Hematopoietic multipotent progenitor cell (in vitro differentiated cells): ENCODE measurements at places on chromosomes 6 and 20.

DNA sequence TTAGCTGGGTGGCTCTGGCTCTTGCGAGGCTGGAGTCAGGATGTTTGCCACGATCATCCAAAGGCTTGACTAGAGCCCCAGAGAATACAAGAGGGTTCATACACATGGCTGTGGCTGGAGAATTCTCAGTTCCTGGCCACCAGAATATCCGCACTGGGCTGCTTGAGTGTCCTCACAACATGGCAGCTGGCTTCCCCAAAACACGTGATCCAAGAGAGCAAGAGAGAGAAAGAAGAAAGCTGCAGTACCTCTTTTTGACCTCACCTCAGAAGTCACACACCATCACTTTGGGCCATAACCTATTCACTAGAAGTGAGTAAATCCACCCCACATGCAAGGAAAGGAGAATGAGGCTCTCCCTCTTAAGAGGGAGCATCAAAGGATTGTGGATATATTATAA lies 21.5 kb upstream of the BPIFB1 start:
- peak; percentile 3 for DNase-seq

DNA sequence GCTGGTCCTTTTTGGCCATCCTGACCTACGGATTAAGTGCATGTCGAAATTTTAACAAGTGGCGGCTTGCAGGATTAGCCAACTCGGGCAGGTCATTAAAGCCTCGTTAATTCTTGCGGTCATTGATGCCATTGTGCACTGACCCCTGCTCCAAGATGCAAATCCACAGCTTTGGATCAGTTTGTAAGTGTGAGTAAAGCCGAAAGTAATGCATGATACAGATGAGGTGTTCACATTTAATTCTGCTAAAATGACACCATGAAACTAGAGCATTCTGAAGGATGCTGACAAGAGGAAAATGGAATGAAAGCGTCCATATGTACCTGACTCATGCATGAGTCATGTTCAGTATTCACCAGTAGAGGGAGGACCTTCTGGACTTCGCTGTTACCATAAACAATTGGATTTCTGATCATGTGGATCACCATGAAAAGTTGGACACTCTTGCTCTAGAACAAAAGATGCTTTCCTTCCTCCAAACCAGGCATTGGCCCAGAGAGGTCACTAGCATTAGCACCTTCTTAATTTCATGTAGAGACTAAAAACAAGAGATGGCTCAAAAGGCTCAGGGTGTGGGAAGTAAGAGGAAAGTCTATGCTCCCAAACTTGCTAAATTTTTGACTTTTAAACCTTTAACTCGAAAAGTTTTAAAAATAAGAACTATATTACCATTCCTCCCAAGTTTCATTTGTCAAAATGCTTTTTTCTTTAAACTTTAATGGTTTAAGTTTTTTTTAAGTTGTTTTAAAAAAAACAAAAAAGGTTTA lies 48.0 kb downstream of the MUC22 start:
- DNase-seq: no peak

- DNase-seq: no peak
Observed at GRCh38 chr6:108277831-108278230, 17.0 kb upstream of the SNX3 start.

DNA sequence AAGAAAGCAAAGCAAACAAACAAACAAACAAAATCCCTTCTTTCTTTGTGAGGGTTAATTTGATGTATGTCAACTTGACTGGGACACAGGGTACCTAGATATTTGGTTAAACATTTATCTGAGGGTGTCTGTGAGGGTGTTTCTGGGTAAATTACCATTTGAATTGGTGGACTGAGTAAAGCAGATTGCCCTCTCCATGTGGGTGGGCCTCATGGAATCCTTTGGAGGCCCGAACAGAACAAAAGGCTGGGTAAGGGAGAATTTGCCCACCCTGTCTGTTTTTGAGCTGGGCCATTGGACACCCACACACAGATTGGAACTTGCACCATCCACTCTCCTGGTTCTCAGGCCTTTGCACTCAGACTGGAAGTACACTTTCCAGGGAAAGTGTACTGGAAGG lies 628.8 kb upstream of the CITED2 start:
- no peak for DNase-seq

- DNase-seq: no peak
Observed at GRCh38 chr20:48146877-48147276, 361.6 kb upstream of the SULF2 start.

GRCh38 chr6:132011582-132011981 lies 60.4 kb upstream of the CCN2 start:
- DNase-seq: no peak

DNA sequence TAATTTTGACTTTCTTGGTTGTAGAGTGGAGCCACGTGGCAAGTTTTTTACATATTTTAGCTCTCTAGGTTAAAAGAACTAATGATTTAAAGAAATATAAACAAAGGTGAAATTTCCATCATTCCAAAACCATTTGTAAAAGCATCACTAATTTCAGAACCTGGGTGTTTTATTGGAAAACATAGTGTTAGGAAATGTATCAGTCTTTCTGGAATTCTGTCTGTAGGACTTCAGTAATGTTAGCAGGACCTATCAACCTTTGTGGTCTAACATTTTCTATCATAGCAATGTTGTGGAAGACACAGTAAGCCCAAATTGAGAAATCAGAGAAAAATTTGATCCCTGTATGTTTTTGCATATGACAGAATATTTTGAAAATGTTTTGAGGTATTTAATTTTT lies 28.3 kb downstream of the L3MBTL3 start:
- DNase-seq: no peak

GRCh38 chr20:53949319-53949839 lies 121.0 kb downstream of the BCAS1 start:
- DNase-seq: peak; percentile 80

DNA sequence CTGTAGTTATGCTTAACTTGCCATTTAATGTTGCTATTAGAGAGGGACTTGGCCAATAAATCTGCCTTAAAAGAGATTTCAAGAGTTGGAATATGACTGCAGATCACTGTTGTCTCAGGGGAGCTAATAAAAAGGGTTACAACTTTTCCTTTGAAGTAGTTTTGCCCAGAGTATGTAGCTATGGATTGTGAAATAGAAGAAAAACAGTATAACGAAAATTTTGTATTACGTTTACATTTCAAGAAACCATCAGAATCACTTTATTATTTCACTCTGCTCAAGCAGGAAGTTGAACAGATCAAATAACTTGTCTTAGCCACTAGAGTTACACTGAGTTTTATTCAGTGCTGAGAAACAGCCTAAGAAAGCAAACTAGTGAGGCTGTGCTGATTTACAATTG lies 3.0 kb upstream of the ZSCAN26 start:
- no peak for DNase-seq

GRCh38 chr6:79821859-79822258 lies 125.5 kb downstream of the ELOVL4 start:
- DNase-seq: no peak

GRCh38 chr6:141260627-141261015 lies 872.1 kb upstream of the GJE1 start:
- no peak for DNase-seq

DNA sequence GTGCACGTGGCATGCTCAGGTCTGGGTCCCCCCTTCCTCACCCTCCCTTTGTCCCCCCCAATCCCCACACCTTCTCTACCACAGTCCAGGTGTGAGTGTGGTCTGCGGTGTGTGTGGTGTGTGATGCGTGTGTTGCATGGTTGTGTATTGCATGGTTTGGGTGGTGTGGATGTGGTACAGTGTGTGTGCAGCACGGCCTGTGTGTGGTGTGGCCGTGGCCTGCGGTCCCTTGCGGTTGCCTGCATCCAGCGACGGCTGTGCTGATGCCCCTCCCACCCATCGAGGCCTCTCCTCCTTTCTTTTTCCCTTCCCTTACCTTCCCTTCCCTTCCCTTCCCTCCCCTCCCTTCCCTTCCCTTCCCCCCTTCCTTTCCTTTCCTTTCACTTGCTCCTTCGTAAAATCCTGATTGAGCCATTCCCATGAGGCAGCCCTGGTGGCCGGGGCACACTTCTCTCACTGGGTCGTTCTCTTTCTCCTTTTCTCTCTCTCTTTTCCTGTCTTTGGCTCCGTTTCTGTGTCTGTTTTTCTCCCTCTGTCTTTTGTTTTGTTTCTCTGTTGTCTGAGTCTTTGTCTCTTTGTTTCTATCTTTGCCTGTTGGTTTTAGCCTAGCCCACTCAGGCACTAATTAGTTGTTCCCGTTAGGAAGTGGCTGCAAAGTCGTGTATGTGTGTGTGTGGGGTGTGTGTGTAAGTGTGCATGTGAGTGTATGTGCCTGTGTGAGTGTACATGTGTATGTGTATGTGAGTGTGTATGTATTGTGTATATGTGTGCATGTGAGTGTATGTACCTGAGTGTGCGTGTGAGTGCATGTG lies 65.7 kb downstream of the SRC start:
- DNase-seq: peak; percentile 25

GRCh38 chr6:45801471-45802289 lies 214.0 kb downstream of the CLIC5 start:
- DNase-seq: peak; percentile 24

DNA sequence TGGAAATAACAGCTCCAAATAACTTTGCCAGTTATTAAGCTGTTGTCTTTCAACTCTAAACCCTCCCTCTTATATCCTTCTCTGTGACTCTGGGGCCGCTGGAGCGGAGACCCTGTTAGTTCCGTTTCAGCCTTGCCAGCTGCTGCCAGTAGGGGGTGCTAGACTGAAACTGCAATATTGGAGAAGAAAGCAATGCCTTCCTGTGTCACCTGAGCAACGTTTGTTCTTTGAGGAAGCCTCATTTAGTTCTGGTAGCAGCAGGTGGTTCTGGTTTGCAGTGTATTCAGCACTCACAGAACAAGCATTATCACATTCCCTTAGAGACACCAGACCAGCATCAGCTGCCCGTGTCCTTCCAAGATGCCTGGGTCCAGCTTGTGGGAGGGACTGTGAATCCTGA lies 22.9 kb upstream of the JAG1 start:
- no peak for DNase-seq

DNA sequence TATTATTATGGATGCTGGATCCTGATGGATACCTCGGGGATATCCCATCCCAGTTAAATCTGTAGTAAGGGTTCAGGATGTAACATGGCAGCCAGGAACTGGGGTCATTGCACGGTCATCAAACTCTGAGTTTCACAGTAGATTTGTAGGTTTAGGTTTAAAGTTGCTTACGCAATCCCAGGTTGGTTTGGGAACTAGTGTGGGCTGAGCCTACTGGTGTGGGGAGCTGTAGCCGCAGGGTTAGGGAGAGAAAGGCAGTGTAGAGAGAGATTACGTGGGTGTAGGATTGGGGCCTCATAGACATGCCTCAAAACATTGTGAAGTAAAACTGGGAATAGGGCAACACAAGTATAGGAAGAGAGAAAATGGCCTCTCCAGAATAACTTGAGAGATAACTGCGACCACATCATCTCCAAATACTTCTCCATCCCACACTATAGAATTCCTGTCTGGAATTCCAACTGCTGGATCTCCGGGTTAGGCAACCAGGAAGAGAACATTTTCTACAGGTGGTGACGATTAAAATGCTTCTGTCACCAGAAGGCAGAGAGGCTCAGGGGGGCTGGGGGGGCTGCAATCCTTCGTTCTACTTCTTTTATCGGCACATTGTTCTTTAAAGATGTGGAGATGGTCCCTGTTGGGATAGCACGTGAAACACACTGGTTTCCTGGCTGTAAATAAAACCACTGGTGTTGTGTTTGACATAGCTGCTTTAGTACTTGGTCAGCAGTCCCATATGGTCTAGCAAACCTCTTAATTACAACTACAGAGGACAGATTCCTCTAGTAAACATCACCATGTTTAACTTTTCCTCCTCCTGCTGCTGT lies 44.9 kb upstream of the TMEM170B start:
- DNase-seq: no peak

GRCh38 chr6:33857932-33858475 lies 54.2 kb upstream of the MLN start:
- no peak for DNase-seq

DNA sequence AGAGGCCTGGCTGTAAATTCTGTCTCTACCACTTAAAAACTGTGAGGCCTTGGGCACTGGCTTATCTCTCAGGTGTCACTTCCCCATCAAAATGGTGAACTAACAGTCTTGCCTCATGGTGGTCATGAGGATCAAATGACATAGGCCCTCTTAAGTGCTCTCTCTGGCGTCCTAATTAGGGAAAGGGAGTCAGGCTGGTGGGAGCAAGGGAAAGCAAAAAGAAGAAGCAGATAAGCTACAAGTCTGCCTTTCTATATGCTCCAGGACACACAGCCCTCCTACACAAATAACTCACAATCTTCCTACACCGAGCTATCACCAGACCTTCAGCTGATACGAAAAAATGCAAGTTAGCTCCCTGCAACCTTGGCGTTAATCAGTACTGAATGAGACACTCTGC lies 19.5 kb upstream of the SLC22A16 start:
- DNase-seq: no peak

DNA sequence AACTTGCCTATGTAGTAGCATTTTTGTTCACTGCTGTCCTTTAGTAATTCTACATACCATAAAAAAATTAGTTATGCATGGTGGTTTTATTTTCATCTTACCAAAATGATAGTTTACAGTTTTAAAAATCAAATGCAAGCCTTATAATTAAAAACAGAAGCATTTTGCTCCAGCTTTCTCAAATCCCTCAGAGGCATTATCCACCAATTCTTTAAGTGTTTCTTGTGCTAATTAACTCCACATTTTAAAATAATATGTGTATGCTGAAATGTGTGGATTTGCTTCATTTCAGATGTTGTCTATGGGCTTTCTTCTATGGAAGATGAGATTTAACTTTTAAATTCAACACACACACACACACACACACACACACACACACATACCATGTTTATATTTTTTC lies 49.3 kb downstream of the PCSK2 start:
- DNase-seq: no peak

DNA sequence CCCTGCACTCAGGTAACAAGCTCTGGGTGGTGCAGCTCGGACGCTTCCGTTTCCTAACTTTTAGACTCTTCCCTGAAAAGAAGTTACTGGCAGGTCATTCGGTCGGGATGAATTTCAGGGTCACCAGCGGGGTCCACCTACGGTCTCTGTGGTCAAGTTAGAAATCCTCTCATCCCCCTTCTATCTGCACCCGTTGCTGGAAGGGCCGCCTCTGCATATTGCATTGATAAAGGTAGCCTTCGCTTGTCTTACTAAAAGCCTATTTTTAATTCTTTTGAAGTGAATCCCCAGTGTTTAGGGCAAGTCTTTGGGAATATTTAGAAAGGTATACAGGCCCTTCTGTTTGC lies 47.3 kb downstream of the LRRN4 start:
- no peak for DNase-seq

GRCh38 chr6:127111526-127111925 lies 6.9 kb upstream of the RSPO3 start:
- DNase-seq: no peak

DNA sequence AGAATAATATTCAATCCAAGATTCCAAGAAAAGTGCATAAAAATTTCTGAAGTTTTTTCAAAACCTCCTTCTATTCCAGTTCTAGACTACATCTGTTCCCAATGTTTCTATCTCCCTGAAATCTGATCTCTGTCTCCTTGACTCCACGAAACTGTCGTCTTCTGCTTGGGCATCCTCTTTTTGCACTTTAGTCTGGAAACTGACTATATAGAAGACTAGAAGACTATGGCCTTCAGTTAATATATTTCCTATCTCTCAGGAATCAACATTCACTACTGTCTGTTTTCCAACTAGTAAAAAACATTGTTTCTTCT lies 745.4 kb upstream of the ADGRB3 start:
- DNase-seq: no peak
